ENCODE measurements at places on chromosomes 11 and 22. TPM values are rescaled to one million over a fixed set of nuclear protein-coding genes. Genes with fewer than 3 reads are reported as not detected.

CHST1 gene
- 1.3 TPM for total RNA-seq

TTLL1 gene
- 6.2 TPM for total RNA-seq

MRGPRE gene
- not detected for total RNA-seq

OR52A1 gene
- total RNA-seq, result 4.0 TPM

MS4A4A gene
- not detected for total RNA-seq

GAS2L1 gene
- total RNA-seq, result 24.9 TPM

DDI1 gene
- not detected for total RNA-seq

CD248 gene
- 0.38 TPM for total RNA-seq

OR51B2 gene
- total RNA-seq, result not detected

SLC22A9 gene
- total RNA-seq, result not detected

SPI1 gene
- not detected for total RNA-seq

MYOD1 gene
- total RNA-seq, result not detected

PGM2L1 gene
- total RNA-seq, result 16.1 TPM

SMTNL1 gene
- total RNA-seq, result 0.22 TPM

CLCF1 gene
- 3.2 TPM for total RNA-seq

TRIM49 gene
- not detected for total RNA-seq

SHANK2 gene
- total RNA-seq, result 33.2 TPM

GAL3ST1 gene
- 21.4 TPM for total RNA-seq

CRACR2B gene
- 26.5 TPM for total RNA-seq

LRRC55 gene
- 0.04 TPM for total RNA-seq

CERK gene
- 54.9 TPM for total RNA-seq

SERPIND1 gene
- total RNA-seq, result not detected

MCAM gene
- total RNA-seq, result 21.9 TPM

OR10D3 gene
- total RNA-seq, result 0.25 TPM

RAG1 gene
- total RNA-seq, result 0.86 TPM

LINC01488 gene
- not detected for total RNA-seq

CHRM1 gene
- not detected for total RNA-seq

FLRT1 gene
- not detected for total RNA-seq

DCDC1 gene
- 3.2 TPM for total RNA-seq

RFPL3 gene
- total RNA-seq, result not detected

FAU gene
- total RNA-seq, result 831 TPM

RCOR2 gene
- total RNA-seq, result 51.4 TPM

OR2AG2 gene
- total RNA-seq, result not detected

TIRAP gene
- 9.2 TPM for total RNA-seq

CABP4 gene
- not detected for total RNA-seq

OR51I1 gene
- not detected for total RNA-seq

KCNJ11 gene
- 2.2 TPM for total RNA-seq

STIP1 gene
- total RNA-seq, result 230 TPM

THRSP gene
- not detected for total RNA-seq

FOXRED1 gene
- total RNA-seq, result 55.8 TPM

SLC1A2 gene
- total RNA-seq, result 13.5 TPM

All from endodermal cell (in vitro differentiated cells).